NCI-H774 (cell line): ENCODE measurements at places on chromosomes 16 and 17.

DNA sequence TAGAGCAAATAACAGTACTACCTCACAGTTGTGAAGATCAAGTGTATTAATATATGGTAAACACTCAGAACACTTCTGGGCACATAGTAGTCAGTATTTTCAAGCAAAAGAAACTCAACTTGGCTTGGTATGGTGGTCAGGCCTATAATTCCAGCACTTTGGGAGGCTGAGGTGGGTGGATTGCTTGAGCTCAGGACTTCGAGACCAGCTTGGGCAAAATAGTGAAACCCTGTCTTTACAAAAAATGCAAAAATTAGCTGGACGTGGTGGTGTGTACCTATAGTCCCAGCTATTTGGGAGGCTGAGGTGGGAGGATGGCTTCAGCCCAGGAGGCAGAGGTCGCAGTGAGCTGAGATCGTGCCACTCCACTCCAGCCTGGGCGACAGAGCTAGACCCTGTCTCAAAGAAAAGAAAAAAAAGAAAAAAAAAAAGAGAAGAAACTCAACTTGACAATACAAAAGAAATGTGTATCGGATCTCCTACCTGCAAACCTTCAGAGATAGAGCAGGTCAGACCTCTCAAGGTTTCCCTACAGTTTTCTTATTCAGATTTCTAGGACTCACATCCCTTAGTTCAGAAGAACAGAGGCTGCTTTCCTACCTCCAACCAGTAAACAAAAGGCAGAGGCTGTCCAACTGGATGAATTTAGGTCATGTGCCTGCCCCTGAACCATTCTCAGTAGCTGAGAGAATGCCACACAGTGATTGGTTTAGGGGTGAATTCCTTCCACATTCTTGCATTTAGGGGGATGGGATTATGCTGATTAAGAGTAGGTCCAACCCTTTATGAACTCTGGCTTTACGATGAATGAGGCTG, 1.7 kb upstream of the KPNA2 start:
- no peak for DNase-seq

- peak; percentile 57 for DNase-seq
These were observed 15.0 kb upstream of the MYLK3 start for GRCh38 chr16:46763147-46763546.

DNA sequence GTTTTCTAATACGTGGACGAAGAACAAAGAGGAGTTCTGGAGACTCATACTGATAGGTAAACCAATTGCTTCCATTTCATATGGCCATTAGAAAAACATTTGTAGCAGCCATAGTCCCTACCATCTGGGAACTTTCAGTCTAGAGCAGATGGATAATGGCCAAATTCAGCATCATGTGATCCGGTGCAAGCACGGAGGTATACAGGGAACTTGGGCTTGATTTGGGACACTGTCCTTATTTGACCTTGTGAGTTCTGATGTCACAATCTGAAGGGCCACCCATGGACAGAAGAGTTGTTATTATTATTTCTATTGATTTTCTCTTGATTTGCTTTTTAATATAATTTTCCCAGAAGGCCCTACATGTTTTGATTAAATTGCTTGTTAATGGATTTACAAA, 154.6 kb upstream of the ZNF267 start:
- no peak for DNase-seq

DNA sequence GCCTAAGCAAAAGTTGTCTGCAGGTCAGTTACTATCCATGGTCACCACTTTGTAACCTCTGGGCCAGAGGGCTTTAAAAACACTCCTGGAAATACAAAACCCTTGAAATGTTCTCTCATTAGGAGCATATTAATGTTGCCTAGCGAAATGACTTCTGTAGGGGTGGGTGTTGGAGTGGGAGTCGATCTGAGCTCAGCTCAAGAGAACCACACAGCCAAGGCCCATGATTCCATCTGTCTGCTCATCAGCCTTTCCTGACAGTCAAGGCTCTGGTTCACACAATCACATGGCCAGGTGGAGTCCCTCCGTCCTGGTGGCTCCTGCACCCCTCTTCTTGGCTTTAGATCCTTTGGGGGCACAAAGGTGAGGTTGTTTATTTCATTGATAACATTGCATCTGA, 26.7 kb downstream of the RCVRN start:
- DNase-seq = no peak

DNA sequence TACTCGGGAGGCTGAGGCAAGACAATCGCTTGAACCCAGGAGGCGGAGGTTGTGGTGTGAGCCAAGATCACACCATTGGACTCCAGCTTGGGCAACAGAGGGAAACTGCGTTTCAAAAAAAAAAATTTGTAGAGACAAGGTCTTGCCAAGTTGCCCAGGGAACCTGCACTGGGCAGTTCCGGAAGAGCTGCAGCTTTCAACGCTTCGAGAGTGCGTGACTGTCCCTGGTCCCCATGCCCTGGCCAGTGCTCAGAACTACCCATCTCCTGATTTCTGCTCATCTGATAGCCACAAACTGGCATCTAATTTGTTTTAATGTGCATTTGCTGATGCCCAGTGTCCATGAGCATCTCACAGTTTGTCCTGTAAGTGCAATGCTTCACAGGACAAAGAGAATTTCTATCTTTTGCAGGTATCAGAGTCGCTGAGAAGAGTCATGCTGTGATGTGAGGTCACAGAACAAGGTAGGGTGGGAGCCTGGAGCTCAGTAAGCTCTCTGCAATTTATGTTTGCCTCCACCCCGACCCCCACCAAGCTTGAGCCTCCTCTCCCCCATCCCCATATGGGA, 3.9 kb downstream of the ACTG1 start:
- no peak for DNase-seq

DNA sequence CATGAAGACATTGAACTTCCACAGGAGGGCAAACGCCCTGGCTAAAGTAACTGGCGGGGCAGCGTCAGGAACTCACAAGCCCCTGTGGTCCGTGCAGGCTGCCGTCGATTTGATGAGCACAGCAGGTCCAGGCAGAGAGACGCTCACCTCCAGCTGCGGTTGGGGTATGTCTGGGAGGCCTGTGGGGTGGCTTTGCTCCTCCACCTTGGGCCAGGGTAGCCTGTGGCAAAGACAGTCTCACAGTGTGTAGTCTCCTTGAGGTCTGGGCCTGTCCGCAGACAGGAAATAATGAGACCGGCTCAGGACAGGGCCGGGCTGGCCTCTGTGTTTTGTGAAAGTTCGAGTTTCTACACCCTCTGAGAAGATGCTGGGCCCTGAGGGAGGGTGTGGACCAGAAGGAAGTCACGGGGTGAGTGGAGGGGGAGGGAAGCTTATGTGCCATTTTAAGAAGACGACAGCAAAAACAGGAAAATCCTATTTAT, 103.3 kb downstream of the METRNL start:
- no peak for DNase-seq

DNA sequence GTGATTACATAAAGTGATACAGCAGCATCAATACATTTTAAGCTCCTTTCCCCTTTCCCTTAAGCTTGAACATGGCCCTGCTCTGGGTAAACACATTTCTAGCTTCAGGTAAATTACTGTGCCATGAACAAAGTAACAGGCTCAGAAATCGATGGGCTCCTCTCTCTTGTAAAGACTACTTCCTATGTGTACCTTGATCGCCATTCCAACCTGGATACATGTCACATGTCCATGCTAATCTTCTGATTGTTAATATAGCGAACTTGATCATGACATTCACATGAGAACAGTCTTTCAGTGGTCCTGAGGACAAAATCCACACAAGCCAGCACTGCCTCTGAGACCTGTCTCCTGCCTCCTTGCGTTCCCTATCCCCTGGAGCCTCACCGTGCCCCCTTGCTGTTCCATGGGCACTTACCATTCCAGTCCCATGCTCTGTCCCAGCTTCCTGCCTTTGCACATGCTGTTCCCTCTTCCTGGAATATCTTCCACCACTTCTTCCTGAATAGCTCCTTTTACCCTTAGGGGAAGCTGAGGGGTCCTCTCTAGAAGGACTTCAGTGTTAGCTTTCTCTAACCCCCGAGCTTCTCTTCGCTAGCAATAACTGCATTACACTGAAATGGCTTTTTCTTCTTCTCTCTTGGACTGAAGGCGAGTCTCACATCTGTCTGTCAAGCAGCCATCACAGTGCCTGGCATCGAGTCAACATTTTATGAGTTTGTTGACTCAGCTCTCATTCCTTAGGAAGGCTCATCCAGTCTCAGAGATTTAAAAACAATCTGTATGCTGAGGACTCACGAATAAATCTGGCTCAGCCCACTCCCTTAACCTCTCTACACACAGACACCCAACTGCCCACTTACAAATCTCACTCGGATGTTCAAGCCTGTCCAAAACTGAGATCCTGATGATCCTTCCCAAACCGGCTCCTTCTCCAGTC, 93.3 kb downstream of the ASIC2 start:
- DNase-seq = no peak
